ENCODE measurements at places on chromosomes 11 and 22.

GRCh38 chr11:86812981-86813380 lies 12.6 kb downstream of the PRSS23 start:
- DNase-seq: no peak

DNA sequence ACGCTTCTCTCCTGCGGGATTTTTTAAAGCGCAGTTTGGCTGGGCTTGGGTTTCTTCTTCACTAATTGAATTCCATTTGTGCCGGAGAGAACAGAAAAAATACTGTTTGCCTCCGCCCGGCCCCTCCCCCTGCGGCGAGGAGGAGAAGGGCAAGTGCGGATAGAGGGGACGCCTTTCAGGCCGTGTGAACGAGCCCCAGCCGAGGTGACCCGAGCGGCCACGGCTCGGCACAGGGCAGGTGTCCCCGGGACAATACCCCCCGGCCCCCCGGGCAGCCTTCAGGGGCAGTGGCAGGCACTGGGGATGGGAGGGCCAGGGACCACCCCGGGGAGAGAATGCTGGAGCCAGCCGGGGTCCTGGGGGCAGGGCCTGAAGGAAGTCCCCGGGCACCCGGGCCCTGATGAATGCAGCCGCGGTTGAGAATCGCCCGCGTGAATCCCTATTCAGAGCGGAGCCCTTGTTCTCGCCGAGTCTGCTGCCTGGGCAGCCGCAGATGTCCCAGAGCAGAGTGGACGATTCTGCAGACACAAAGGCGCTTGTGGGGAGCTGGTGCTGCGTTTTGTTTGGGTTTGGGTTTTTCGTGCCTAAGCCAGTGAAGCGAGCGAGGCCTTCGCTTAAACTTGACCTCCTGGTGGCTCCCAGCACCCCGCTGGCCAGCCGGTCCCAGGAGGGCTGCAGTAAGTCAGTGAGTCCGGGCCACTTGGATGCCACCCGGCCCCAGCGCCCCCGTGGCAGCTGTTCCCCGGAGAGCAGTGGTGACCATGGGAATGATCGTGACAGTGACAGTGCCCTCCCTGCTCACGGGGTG lies 96.0 kb downstream of the WNT7B start:
- DNase-seq: no peak

- peak; percentile 91 for DNase-seq
These were observed 37.8 kb downstream of the SCN3B start for GRCh38 chr11:123616505-123617198.

DNA sequence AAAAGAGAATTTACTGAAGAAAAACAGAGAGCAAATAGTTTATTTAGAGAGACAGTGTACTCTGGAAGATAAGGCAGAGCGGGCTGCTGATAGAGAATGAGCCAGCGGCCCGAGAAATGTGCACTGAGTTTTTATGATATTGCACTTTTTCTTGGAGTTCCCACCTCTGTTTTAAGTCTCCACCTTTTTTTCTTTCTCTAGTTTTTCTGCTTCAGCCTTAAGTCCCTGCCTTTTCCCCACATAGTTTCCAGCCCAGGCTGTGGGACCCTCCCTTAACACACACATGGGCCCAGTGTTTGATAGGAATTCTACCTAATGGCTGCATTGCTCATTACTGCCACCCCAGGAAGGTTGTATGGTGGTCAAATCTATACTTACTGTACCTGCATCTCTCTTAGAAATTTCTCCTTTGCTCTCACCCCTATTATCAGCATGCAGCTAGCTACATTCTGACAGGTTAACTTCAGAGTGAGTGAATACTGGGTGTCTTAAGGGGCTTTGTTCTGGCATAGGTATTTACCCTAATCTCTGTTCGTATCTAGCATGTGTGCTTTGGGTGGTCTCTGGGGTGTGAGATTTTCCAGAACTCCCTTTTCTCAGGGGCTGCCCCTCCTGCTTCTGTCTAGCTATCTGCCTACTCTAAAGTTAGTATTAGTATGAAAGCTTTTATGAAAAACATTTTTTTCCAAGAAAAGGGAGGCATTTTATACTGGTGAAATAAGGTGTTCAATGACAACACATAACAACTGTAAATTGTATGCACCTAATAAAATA lies 127.3 kb upstream of the TOP3B start:
- DNase-seq: no peak

DNA sequence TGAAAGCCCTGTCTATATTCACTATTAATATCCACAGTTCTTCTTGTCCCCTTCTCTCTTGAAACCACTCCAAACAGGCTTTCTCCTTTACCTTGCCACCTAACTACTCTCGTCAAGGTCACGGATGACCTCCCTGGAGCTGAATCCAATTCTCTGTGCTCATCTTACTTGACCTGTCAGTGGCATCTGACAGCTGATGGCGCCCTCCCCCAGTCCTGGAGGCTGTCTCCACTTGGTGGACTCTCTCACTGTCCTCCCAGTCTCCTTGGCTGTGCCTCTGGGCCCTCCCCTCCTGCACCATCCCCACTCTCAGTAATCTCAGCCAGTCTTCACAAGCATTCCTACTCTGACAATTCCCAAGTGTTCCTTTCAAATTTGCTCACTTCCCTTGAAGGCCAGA lies 8.7 kb downstream of the TNKS1BP1 start:
- DNase-seq: no peak

GRCh38 chr11:116984589-116984988 lies 113.6 kb downstream of the SIK3 start:
- DNase-seq: peak; percentile 89
